ENCODE measurements at places on chromosomes 1 and 21.
A peak's percentile ranks its signal among the peaks of the same experiment; 100 is the strongest.

DNA sequence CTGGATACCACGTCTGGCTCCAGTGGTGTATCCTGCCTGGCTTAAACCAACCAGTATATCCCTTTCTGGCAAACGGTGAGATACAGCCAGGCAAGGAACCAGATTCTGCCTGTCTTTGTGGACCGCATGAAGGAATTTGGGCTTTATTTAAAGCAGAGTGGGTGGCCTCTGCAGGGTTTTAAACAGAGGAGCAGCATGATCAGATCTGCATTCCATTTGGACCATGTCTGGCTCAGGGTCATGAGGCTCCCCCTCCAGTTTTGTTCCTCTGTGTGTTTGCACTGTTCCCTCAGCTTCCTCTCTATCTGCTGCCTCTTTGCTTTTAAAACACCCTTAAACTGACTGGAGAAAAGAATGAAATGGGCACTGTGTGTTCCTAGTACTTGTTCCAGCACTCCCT lies 195.0 kb downstream of the GIPC2 start:
- DNase-seq, result no peak

- DNase-seq, result no peak
Measured at GRCh38 chr1:175390081-175390481, 197.5 kb upstream of the KIAA0040 start.

- peak; percentile 81 for DNase-seq
Measured at GRCh38 chr21:33362044-33362555, 37.3 kb downstream of the IFNAR1 start.

GRCh38 chr1:245809361-245809760 lies 654.6 kb downstream of the KIF26B start:
- DNase-seq, result no peak
